ENCODE measurements at places on chromosomes 6 and 20.
A peak's percentile ranks its signal among the peaks of the same experiment; 100 is the strongest.

DNA sequence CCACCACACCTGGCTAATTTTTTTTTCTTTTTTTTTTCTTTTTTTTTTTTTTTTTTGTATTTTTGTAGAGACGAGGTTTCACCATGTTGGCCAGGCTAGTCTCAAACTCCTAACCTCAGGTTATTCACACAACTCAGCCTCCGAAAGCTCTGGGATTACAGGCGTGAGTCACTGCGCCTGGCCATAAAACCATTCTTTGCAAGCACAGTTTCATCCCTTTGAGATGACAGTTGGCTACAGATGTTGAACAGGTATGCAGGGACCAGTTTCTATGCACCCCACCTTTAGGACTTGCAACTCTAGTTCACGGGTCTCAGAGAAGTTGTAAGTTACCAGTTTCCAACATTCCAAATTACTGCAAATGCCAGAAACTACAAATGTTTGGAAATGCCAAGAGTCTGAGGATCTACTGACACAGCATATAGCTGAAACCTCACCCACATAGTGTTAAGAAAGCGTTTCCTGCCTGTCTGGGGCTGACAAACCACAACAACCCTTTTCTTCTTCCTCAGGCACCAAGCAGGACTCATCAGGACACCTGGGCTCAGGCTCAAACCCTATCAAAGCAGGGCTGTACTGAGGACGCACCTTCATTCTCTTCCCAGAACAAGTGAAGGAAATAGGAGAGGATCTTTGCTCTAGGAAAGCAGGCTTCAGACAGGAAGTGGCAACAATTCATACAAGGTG, 22.9 kb downstream of the ARHGAP18 start:
- DNase-seq, result peak; percentile 27

GRCh38 chr20:63835021-63835858, 4.2 kb upstream of the ZBTB46 start:
- no peak for DNase-seq

DNA sequence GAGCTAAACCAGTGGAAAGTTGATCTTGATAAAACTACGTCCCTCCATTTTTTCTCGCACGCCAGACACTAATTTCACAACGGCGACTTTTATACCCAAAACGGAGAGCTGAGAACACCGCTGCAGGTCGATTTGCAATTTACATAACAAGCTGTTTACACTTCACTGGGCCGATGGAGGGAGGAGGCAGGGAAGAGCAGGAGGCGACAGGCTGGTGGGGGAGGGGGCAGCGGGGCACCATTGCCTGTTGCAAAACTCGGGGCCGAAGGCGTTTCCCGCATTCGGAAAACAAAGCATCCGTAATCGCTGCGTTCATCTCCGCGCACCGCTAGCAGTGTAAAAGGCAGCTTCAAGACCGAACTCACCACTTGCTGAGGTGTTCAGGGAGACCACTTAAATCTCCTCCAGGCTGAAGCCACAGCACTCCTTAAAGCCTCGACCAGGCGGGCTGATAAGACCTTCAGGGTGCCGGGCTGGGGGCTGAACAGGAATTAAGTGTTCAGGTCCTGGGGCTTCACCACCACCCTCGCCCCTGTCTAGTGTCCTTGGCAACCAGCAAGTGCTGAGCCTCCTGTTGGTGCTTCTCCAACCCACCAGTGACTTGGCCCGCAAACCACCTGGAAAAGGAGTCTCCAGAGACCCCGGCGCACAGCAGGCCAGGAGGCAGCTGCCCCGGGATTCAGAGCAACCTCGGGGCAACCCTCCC, 2.0 kb upstream of the FOXC1 start:
- no peak for DNase-seq

- no peak for DNase-seq
Measured at GRCh38 chr20:2000285-2000684, 6.4 kb upstream of the PDYN start.

DNA sequence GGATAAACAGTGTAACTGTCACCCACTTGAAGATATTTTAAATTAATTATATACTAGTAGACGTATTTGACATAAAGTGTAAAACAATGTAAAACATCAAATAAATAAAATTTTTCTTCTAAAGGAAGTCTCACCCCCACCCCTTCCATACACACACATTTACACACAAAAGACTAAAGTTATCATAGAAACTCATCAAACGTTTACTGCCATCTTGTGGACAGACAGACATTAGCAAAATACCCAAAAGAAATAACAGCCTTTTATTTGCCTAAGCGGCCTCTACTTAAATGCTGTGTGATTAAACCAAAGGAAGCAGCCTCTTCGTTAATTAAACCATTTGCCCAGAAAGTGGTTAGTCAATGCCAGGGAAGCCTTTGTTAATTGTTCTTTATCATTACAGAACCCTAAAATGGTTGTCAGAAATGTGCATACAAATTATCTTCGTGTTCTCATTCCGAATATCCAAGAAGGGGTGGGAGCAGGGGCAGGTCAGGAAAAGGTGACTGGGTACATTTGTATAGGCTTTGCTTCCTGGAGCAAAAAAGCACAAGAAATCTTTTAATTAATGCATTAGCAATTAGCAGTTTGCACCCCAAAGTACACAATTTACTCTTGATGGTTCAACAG, 176.2 kb upstream of the SASH1 start:
- no peak for DNase-seq

- DNase-seq, result no peak
Measured at GRCh38 chr6:2257363-2257762, 12.0 kb upstream of the GMDS start.

Data from activated CD4-positive, alpha-beta T cell treated with anti-CD3 and anti-CD28 coated beads, Interleukin-2, amount 50 U/mL, for 1 hour (primary cell).